Foreskin keratinocyte (primary cell): ENCODE measurements at places on chromosomes 13 and 19. TPM values are rescaled to one million over a fixed set of nuclear protein-coding genes. Genes with fewer than 3 reads are reported as not detected.

- DNase-seq, result peak; percentile 14
Measured at GRCh38 chr13:20825477-20825875, 51.7 kb upstream of the EEF1AKMT1 start.

GRCh38 chr13:94713561-94714182 is 1.3 kb upstream of the SOX21 start:
- DNase-seq, result no peak

- no peak for DNase-seq
Measured at GRCh38 chr13:34675626-34676025, 266.4 kb upstream of the NBEA start.

LILRA5 gene
- not detected in 2 replicates for total RNA-seq

CLIP3 gene
- 0.46 and 0.82 TPM in 2 replicates for total RNA-seq

DNA sequence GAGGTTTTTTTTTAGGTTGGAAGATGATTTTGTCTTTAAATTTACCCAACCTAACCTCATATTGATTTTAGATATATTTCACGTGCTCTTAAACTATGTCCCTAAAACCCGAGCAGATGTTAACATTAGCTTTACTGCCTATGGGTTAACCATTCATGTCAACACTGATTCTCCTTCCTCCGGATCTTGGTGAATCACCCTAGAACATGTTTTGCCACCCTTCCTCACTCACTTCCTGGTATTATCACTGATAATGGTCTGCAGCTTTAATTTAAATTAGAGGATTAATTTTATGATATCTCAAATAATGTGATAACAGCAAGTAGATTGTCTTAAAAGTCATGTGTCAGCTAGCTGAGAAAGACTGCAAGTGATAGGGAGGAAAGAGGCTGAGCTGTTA is 31.9 kb downstream of the HTR2A start:
- peak; percentile 18 for DNase-seq

DNA sequence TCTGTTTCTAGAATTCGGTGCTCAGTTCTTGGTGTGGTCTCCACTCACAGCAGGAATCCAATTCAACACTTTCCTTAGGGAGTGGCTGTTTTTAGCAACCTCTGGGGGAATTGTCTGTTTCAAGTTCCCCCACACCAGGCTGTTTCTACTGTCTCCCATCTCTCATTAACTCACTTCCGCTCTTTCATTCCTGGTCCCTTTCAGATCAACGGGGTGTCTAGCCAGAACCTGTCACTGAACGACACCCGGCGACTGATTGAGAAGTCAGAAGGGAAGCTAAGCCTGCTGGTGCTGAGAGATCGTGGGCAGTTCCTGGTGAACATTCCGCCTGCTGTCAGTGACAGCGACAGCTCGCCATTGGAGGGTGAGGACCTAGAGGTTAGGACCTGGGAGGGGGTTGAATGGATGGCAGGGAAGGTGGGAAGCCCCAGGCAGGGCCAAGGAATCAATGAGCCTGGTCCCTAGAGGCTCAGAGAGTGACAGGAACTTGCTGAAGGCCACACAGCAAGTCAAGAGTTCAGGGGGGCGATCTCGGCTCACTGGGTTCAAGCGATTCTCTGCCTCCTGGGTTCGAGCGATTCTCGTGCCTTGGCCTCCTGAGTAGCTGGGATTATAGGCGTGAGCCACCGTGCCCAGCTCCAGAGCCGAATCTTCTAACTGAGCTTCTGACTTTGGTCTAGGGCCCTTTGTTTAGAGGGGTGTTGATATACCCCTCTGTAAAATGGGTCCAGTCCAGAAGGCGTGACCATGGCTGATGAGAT is 25.5 kb downstream of the TJP3 start:
- DNase-seq, result no peak

DNA sequence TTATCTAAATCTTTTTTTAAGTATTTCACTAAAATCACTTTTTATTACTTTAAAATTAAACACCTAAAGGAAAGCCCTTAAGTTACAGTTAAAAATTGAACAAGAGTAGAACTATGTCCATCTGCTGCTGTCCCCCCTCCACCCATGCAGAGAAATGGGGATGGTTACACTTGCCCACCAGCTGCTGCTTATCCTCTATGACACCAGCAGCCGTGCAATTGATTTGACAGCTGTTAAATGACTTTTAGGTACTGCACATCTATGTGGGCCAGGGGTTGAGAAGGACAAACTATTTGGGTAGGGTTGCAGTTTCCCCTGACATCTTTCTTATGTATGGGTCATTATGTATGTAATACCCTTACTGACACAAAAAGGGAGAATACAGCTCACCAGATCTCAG is 77.2 kb downstream of the TBC1D4 start:
- no peak for DNase-seq

ZNF154 gene
- total RNA-seq, result 1.9 and 3.4 TPM in 2 replicates

GRCh38 chr13:97212601-97213040 is 9.5 kb upstream of the MBNL2 start:
- DNase-seq, result no peak

GRCh38 chr13:113667771-113668490 is 912 bp downstream of the GRK1 start:
- DNase-seq, result no peak

MCF2L gene
- 0.07 TPM in 1 of 2 replicates, not detected in the other for total RNA-seq

EID2B gene
- 1.7 and 1.9 TPM in 2 replicates for total RNA-seq

ZNF626 gene
- 5.6 and 6.9 TPM in 2 replicates for total RNA-seq

- no peak for DNase-seq
Measured at GRCh38 chr13:32538143-32538620, 413 bp downstream of the N4BP2L2 start.

DNA sequence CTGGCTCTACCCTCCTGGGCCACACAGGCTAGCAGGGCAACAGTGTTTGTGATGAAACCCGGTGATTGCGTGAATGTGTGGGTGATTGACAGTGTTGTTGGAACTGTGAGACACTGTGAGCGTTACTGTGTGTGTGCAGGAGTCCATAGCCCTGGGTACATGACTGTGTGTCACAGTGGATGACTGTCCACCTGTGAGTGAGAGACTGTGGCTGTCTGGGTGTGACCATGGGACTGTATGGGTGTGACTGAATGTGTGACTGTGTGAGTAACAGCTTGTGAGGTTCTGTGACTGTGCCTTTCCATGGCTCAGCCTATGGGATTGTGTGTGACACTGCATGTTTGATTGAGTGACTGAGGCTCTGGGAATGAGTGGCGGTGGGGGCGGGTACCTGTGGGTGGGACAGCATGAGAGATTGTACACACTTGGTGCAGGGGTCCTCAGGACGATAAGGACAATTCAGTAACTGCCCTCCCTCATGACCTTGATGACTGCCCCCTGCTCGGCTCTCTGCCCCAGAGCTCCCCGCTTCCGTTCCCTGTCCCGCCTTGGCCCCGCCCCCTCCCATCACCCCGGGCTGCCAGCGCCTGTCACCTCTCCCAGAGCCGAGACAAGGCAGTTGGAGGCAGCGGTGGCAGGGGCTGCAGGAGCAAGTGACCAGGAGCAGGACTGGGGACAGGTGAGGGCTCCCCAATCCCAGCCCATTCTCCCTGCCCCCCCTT is at the start of gene GIPR:
Gene GIPR (plus strand): TSS at position 602 of the 722 bp plus-strand sequence. CDS start 1,300 bp downstream, outside the sequence.
- DNase-seq, result peak; percentile 59

DNA sequence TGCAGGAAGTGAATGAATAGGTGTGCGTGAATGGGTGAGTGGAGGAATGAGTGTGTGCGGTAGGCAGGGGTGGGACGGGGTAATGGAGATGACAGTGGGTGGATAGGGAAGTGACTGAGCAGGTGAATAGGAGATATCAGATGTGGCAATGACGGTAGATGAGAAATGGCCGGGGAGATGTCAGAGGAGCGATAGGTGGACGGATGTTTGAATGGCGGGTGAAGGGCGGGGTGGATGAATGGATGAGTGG is 1.5 kb downstream of the TTC9B start:
- DNase-seq, result no peak

NAPSA gene
- total RNA-seq, result 0.41 and 0.53 TPM in 2 replicates

DNA sequence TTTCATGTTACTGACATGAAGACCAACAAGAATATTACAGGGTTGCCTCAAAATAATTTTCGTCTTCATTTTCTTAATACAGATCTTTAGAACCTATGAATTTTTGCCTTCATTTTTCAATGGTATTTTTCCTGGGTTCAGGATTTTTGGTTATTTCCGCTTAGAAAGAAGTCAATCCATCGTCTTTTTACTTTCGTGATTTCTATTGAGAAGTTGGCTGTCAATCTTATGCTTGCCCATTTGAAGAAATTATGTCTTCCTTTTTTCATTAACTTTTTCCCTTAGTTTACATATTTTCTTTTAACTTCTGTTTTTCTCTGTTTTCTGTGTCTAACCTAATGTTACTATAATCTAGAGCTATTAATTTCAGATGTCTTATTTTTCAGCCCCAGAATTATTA is 868.9 kb upstream of the SLC10A2 start:
- DNase-seq, result no peak

GRCh38 chr19:7139095-7139494 is 69.6 kb downstream of the ZNF557 start:
- no peak for DNase-seq
